Dorsolateral prefrontal cortex (tissue), 122 donors: ENCODE measurements at places on chromosomes 2 and 18.

DNA sequence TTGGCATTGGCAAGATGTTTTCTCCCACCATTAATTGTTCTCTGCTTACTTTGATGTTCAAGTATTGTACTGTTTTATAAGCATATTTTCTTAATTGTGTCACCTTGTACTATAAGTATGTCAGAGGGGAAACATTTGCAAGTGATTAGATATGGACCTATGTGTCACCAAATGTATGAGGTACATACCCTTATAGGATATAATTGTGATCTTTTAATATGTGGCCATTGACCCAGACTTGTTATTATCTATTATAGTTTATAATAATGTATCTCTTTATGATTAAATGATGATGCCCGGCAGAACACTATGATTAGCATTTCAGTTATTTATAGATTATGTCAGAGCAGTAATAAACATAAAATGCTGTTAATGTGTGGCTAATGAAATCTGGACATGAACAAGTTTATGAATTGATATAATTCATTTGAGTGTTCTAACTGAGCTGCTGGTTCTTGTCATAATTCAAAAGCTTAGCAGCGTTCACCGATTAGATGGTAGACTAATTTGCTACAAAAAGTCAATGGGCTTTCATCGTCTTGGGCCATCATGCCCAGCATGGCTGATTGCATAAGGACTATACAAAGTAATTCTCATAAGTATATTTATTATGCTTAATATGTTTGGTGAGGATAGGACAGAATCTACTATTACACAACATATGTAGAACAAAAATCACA, 480.9 kb upstream of the FANCL start:
- DNase-seq: no peak

DNA sequence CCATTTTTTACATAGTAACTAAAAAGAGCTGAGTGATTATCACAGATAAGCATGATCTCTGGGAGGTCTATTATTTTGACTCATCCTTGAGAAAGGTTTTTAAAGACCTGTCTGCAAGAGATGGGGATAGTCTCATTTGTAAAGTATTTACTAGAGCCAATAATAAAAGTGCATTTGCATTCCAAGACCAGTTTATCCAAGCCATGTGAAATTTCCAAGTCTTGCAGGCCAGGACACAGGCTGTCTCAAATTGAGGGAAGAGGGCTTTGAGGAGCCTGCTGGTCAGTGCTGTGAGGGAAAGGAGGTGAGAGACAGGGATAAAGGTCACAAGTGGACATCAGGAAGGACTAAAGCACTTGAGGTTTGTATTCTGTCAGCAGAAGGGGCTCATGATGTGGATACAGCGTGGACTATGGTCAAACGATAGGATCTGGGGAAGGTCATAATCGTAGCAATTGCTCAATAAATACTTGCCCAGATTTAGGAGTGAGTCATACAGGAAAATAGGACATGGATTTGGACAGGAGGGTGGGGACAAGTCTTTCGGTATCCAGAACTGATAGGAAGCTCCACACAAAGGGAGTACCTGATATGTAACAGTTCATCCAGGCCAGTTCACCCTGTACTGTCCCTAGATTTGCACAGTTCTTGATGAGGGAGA, 6.6 kb upstream of the CDH2 start:
- DNase-seq: no peak

GRCh38 chr2:132937629-132938028, 267.6 kb upstream of the LYPD1 start:
- no peak for DNase-seq

DNA sequence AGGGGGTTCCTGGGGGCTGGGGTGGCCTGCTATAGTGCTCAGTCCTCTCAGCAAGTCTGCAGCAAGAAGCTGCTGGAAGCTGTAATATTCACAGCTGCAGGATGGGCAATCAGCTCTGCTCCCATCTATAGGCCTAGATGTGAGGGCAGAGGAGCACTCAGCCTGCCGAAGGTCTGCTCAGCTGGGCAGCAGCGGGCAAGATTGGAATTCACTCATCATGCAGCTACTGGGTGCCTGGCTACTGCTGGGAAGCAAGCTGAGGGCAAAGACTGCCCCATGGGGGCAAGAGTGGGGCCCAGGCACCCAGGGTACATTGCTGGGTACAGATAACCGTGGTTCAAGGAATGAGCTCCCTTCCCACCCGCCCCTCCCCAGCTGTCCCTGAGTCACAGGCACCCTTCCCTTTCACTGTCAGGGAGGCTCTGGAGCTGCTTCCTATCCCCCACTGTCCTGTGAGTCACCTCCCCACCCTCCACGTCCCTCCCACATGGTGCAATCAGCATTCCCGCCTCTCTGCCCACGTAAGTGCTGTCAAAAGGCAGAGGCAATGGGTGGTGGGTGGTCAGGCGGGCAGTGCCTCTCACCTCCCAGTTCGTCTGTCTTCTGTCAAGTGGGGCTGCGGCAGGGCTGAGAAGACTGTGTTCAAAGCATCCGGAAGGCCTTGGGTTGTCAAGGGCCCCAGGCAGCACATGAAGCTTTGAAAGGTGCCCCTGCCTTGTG, 169.2 kb downstream of the TRIM43 start:
- no peak for DNase-seq
